ENCODE measurements at places on chromosomes 1 and 21.

- no peak for DNase-seq
These were observed 173.4 kb downstream of the S1PR1 start for GRCh38 chr1:101410048-101410878.

GRCh38 chr1:104830534-104830933 lies 1080.8 kb downstream of the AMY1C start:
- DNase-seq = no peak

DNA sequence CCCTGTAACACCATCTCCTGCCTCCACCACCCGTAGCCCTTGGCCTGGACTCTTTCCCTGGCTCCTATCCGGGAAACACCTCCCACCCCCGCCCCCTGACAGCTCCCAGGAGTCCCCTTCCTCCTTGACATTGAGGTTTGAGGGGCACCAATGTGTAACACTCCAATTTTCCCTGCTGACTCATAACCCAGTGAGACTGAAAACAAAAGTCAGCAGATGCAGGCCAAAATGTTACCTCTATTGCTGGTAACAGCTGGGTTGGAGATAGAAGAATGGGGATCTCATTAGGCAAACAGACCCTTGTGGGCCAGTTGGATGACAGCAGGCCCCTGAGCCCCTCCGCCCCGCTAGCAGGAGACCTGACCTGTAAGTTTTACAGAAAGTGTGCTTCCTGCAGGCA lies 237.2 kb downstream of the KAZN start:
- DNase-seq = peak; percentile 77

GRCh38 chr1:246181241-246181640 lies 325.8 kb downstream of the SMYD3 start:
- no peak for DNase-seq

DNA sequence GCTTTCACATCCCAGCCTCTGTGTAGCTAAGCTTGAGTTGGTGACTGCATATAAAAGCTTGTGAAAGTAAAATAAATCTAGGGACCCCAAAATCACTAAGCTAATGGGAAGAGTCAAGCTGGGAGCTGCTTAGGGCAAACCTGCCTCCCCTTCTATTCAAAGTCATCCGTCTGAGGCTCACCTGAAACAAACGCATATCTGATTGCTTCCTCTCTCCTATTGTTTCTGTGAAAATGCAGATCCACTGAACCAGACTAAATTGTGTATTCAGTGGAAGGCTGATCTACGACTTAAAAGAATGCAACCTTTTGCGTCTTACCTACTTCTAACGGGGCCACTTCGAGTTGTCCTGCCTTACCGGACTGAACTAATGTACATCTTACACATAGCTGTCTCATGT lies 70.3 kb downstream of the LTN1 start:
- no peak for DNase-seq

GRCh38 chr1:30779294-30780071 lies 21.9 kb upstream of the LAPTM5 start:
- DNase-seq = peak; percentile 62

GRCh38 chr1:87806379-87807094 lies 477.9 kb downstream of the LMO4 start:
- no peak for DNase-seq

DNA sequence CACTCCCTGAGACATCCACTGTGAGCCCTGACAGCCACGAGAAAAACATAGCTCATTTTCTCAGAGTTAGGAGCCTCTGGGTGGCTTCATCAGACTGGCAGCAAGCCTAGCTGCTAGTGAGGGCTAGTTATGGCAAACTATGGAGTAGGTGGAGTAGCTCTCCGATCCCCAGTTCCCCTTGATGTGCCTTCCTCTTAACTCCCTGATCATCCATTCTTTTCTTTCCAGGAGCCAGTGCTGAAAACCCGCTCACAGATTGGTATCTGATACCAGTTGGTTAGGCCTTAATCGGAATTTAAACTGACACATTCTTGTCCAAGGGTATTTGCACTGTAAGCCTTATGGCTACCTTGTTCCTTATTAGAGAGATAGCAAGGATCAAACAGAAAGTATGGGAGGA lies 31.4 kb upstream of the PAXBP1 start:
- DNase-seq = no peak

GRCh38 chr1:16993521-16994038 lies 13.2 kb upstream of the MFAP2 start:
- no peak for DNase-seq
